ENCODE measurements at places on chromosomes 2 and 18.

- DNase-seq, result no peak
Measured at GRCh38 chr2:29057006-29057405, 17.3 kb downstream of the PCARE start.

DNA sequence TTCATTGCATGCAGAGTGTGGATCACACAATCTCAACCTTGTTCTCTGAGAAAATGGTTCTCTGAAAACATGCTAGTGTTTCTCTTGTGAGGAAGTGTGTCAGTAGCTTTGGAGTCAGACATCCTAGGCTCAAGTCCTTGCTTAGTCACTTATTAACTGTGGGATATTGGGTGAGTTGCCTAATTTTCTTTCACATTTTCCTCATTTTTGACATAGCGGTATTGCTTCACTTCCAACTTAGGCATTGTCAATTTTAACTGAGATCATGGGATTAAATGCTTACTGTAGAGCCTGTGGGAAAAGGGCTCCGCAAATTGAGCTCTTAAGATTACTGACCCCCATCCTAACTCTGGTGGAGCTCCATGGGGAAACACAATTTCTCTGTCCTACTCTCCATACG, 622.2 kb downstream of the CNTNAP5 start:
- no peak for DNase-seq

DNA sequence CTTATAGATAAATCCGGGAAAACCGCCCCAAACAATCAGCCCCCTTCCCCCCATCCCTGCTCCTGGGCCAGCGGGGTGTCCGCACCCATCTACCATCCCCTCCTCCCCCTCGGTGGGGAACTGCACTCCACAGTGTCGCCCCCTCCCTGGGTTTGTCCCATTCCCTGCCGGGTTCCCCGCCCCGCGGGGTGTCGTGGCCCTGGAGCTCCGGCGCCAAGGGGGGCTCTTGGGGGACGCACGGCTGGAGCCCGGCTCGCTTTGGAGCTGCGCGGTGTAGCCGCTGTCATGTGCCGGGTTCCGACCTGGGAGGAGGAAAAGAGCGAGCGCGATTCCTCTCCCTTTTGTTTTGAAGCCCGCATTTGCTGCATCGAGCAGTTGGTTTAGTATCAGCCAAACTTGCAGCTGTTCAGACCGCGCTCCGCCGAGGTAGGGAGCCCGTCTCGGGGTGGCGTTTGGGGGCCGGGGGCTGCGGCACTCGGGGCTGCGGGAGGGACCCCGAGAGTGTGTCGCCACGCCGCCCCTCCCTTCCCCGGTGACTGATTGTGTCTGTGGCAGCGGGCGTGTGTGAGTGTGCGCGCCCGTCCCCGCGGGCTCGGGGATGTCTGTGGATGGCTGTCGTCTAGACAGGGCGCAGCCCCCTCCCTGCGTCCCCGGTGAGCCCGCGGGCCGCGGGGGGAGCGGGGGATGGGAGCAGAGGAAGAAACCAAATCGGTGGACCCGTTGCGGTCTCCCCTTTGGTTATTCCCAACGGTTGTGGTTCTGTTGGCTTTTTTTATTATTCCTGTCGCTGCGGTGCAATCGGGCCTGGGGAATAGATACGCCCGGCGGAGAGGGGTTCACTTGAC, 797 bp downstream of the CTIF start:
- DNase-seq, result no peak

DNA sequence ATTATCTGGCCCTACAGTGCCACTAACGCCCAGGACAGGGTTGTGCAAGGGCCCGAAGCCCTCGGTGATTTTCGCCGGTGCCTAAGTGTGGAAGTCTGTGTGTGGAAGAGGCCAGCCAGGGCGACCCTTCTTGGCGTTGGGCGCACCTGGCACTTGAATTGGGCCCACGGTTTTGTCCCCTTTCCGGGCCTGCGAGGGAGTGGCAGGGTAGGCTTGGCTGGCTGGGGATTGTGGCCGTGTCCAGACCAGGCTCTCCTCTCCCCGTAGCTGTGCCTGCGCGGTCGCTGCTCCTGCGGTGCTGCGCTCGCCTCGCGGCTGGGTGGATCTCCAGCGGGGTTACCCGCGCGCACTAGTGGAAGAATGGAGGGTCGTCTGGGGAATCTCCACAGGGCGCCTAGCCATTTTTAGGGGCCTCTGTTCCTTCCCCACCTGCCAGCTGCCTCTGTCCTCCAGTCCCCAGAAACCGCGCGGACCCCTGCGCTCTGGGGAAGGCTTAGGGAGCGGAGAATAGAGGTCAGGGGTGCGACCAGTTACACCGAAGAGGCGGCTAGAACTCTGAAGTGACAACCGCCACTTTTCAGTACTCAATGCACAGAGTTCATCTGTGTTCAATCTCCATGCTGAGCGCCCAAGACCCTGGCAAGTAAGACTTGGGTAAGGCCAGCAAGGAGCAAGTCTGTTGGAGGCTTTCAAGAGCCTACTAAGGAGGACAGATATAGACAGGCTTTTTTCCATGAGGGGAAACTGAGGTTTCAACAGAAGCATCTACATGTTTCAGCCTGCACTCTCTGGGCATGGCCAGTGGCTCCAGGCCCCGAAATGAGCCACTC, 16.0 kb downstream of the EVX2 start:
- DNase-seq, result no peak

- no peak for DNase-seq
Measured at GRCh38 chr18:64852281-64852680, 703.4 kb upstream of the LINC00305 start.

GRCh38 chr2:42312106-42312505, 48.9 kb downstream of the COX7A2L start:
- DNase-seq, result no peak

- no peak for DNase-seq
Measured at GRCh38 chr2:215716956-215717355, 281.1 kb upstream of the FN1 start.

GRCh38 chr2:84452624-84453023, 6.5 kb downstream of the SUCLG1 start:
- no peak for DNase-seq

All from SK-N-MC (cell line).